NCI-H82 (cell line): ENCODE measurements at places on chromosomes 4 and X.

DNA sequence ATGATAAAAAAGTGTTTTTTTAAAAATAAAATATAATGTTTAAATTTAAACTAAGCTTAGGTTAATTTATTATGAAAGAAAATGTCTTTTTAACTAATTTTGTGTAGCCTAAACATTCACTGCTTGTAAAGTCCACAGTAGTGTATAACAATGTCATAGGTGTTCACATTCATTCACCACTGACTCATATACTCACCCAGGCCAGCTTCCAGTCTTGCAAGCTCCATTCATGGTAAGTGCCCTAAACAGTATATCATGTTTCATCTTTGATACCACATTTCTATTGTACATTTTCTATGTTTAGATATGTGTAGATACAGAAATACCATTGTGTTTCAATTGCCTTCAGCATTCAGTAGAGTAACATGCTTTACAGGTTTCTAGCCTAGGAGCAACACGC lies 530.3 kb downstream of the EPHA5 start:
- DNase-seq = no peak

GRCh38 chr4:7830747-7831146 lies 108.9 kb downstream of the AFAP1 start:
- DNase-seq = no peak

GRCh38 chr4:187236209-187236890 lies 512.7 kb upstream of the FAT1 start:
- DNase-seq = no peak

DNA sequence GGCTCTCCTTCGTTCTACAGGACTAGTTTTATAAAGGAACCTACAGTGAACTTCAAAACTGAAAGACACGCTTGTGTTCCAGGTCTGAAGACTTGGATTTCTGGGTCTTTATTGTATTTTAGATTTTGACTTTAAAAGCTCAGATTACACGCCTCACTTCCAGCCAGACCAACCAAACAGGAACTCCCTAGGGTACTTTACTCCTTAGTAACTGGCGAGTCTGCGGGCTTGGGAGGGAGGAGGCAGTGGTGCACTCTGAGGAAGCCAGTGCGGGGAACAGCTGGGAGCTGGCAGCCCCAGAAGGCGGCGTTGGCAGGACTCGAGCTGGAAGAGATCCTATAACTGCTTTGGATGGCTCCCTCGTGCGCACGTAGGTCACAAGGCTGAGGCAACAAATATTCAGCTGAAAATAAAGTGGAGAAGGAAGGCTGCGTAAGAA lies 391 bp upstream of the PHKA1 start:
- DNase-seq = peak; percentile 78

DNA sequence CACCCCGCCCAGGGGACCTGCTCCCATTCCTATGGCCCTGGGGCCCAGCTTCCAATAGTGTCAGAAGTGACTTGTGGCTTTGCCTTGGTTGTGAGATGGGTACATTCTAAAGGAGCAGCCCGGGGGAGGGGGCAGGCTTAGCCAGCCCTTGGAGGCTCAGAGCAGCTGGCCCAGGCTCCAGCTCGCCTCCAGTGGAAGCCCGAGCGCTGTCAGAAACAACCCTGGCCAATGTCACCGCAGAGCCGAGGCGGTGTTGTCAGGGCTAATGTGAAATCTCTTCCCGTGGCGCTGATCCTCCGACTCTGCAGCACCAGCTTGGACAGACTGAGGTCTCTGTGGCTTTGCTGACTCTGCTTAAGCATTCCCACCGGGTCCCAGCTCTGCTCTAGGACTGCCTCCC lies 29.2 kb upstream of the ZNF81 start:
- peak; percentile 59 for DNase-seq

- DNase-seq = no peak
Observed at GRCh38 chrX:69510137-69510715, 6.1 kb downstream of the NALF2 start.

DNA sequence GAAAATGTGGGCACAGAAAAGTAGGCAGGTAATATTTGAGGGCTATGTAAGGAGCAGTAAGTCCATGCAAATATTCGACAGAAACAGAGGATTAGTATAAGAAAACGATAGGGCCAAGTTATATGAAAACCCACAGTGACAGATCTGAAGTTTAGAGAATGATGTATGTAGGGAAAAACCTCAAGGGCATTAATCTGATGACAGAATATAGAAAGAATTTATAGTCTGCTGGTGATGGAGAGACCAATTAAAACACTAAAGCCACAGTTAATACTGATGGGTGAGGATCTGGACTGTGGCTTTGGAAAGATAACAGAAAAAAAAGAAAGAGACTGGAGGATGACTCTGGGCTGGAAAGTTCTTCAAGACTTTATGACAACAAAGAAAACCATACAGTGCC lies 169.7 kb downstream of the PALLD start:
- DNase-seq = no peak
